ENCODE measurements at places on chromosomes 12 and 14.

DNA sequence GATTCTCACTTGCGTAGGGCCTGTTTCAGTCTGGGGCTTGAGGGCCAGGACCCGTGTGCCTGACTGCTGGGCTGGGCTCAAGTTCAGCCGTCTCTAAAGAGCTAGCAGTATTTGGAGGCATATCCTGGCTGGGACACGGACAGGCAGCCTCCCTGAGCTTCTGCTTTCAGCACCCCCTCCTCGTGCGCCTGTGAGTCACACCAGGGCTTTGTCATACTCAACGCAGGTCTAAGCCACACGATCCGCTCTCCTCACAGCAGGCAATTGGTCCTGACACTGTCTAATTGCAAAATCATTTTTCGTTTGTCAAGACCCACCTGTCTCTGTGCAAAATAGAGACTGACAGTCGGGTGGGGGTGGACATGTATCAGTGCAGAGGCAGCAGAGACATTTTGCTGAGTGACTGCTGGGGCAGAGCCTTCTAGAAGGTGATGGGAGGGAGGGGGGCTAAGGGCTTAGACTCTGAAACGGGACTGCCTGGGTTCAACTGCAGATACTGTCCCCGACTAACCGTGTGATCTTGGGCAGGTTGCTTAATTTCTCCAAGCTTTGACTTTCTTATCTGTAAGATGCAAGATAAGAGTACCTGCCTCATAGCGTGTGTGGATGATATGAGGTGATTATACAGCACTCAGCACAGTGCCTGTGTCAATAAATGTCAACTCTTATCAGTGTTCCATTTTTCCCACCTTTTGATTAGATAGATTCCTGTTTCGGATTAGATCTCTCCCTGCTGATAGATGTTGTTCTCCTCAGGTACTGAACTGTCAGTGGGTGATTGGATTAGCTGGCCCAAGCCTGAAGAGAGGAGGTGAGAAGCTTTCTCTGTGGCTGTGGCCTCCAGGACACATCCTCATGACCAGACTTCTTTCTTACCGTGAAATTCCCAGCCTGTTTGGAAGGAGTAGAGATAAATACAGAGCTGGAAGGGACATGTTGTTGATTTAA, 53.1 kb downstream of the KCNA1 start:
- no peak for DNase-seq

- DNase-seq = no peak
These were observed 77.4 kb downstream of the KIF21A start for GRCh38 chr12:39365364-39366001.

- no peak for DNase-seq
These were observed 1091.8 kb downstream of the AACS start for GRCh38 chr12:126156806-126157574.

- DNase-seq = no peak
These were observed 22.7 kb downstream of the CGRRF1 start for GRCh38 chr14:54532111-54533012.

- DNase-seq = no peak
These were observed 510.8 kb downstream of the TMTC2 start for GRCh38 chr12:83197483-83197914.

GRCh38 chr12:95681210-95681765, 109.3 kb downstream of the NTN4 start:
- DNase-seq = no peak

DNA sequence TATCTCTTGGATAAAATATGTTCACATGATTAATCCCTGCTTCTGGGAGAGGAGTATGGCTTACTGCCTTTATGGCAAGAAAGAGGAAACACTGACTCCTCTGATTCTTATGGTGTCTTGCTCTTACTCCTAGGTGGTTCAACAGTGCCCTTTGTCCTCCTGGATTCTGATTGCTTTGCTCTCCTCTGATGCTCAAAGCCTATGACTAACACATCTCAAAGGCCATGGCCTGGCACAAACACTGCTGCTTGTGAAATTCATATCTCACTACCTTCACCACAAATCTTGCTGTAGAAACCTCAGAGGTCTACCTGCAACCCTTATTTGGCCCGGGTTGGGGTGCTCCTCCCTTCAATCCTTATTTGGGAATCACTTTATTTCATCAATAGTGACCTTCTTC, 217.2 kb downstream of the C12orf50 start:
- DNase-seq = no peak

- DNase-seq = no peak
These were observed 22.9 kb downstream of the DYRK2 start for GRCh38 chr12:67671419-67671818.

- no peak for DNase-seq
These were observed 212.9 kb downstream of the DPF3 start for GRCh38 chr14:72680853-72681640.

- DNase-seq = no peak
These were observed 68.1 kb downstream of the TTC9 start for GRCh38 chr14:70709726-70710382.

DNA sequence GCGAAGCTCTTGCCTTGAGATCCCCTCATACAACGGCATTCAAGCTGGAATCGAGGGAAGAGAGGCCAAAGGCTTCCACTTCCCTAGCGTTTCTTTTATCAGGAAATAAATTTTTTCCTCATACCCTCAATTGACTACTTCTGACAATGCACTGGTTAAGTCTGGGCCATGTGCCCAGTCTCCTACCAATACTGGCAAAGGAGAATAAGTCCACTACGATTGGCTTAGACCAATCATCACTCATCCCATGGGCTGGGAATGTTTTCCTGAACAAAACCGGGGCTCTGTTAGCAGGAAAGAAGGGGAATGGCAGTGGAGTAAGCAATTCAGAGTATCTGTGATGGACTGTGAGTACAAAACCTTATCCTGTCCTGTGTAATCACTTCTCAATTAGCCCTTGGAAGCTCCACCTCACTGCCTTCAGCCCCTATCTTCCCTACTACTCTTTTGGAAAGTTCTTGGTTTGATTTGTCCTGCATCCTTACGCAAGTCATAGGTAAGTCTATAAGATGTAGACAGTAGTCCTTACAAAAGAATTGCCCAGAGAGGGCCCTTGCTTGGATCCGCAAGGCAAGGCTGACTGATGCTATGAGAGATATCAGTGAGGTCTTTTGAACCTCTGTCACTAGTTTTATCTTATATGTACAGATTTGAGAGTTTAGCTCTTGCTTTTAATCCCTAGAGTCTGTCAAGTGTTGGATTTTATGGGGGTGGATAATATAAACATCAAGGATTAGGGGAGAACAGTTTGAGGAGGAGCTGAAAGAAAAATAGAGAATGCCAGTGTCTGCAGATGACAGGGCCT, 36.3 kb upstream of the CDK17 start:
- DNase-seq = no peak

DNA sequence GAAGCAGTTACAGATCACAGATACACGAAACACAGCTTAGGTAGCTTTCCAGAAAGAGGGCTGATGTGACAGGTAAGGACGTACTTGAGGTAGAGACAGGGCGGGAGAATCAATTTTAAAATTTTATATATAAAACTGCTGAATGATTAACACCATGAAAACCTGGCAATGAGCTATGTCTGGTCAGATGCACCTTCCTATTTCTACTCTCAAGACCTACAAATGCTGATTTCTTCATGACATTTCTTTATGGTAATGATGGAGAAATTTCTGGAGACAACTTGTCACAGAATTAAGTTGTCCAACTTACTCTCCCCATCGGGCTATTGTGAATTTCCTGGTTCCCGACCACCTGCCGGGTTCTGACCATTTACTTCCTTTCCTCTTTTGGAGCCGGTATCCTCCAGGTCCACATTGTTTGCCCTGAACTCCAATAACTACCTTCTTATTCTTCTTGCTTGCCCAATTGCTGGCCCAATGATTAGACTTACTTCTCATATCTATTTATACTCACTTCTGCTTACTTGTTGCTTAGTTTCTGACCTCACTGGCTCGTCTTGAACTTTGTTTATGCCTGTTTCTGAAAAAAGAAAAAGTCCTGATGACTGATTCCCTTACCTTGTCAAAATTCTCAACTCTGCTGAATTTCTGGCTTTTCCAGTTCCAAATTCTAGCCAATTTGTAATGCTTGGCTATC, 12.8 kb upstream of the ATP2B1 start:
- no peak for DNase-seq

- DNase-seq = no peak
These were observed 78.5 kb upstream of the FZD10 start for GRCh38 chr12:130083734-130084133.

- no peak for DNase-seq
These were observed 42.6 kb downstream of the TGFB3 start for GRCh38 chr14:75939200-75939599.

DNA sequence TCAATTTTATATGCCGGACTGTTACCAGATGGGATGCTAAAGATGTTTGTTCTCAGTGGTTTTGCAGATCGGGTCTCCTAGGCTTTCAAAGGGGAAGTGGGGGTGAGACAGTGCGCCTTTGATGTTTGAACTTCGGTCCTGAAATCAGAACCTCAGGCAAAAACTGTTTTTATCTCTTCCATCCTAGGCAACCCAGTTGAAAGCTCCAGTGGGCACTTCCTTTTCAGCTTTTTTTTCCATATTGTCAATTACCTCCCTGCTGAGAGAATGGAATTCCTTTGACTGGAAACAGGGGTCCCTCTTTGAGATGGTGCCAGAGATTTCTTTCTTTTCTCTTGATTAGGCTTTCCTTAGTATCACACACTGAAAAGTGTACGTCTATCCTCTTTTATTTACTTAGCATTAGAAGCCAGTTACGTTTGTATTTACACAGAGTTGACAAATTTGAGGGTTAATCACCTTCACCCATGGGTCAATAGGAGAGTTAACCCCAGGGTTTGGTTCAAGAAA, 40.0 kb downstream of the NUAK1 start:
- DNase-seq = no peak
